ENCODE measurements at places on chromosomes 1 and 21.

DNA sequence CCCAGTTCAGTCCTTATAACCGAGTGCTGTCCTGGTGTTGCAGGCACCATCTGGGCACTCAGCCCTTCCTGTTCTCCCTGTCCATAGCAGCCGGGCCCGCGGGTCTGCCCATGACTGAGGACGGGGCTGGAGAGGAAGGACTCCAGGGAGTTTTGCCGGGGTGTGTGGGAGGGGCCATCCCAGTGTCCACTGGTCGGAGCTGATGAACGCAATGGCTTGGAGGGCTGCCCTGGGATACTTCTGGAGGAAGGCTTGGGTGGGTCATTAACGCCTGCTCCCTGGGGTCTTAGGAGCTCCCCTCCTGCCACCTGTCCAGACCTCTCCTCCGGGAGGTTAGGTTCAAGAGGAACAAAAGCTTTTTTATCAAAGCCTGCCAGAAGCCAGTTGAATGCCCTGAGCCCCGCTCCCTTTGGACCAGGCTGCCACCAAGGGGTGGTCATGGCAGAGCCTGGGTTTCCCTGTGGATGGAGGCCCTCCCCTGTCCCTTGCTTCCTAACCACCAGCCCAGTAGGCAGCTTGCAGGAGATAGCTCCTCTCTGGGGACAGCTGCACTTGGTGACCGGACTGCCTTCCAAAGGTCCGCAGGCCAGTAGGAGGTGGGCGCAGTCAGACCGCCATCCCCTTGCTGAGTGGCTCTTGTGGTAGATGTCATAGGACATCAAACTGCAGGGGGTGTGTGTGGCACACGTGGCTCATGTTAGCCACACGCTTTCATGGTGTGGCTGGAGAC, 61.3 kb downstream of the TRIM11 start:
- DNase-seq = no peak

DNA sequence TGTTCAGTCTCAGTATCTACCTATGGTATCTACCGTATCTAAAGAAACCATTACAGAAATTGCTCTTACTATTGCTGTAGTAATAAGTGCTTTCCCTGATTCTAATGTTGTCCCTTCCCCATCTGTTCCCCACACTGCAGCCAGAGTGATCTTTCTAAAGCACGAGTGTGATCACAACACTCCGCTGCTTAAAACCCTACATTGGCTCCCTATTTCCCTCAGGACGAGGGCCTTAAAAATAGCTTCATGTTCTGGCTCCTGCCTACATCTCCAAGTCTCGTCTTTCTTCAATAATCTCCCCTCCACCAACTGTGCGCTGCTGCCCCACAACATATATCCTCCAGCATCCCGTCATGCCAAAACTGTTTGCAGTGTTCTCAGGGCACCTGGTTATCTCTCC, 150.6 kb downstream of the SDCCAG8 start:
- no peak for DNase-seq

GRCh38 chr1:21871943-21872342, 59.9 kb downstream of the LDLRAD2 start:
- no peak for DNase-seq

GRCh38 chr1:53376742-53377437, 49.0 kb upstream of the LRP8 start:
- no peak for DNase-seq

- no peak for DNase-seq
Measured at GRCh38 chr1:8915446-8915845, 30.2 kb upstream of the CA6 start.

DNA sequence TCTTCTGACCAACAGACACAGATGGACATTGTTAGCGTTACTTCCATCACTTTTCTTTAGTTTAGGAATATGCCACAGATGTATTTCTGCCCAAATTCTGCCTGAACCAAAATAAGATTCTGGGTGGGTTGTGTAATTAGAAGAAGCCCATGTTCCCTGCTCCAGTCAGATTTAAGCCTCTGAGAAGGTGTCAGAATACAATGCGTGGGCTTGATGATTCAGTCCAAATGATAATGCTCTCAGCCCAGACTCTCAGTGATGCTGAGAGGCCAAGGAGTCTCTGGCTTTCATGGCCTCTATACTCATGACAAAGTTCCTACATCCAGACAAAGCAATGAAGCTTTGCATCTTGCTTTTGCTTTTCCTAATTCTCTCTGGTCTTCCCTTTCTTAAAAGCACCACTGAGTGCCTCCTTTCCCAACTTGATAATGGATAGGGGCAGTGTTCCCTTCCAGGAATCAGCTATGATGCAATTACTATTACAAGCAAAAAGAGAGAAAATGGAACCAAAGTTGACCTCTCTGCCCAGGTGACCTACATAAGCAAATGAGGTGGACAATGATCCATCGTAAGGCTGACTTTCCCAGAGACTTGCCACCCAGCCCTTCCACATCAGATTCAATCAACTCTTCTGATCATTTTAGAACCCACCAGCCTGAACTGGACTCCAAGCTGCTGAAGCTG, 8.8 kb downstream of the SEC16B start:
- DNase-seq = no peak

- DNase-seq = peak; percentile 84
Measured at GRCh38 chr1:31955917-31956736, 18.0 kb upstream of the PTP4A2 start.

DNA sequence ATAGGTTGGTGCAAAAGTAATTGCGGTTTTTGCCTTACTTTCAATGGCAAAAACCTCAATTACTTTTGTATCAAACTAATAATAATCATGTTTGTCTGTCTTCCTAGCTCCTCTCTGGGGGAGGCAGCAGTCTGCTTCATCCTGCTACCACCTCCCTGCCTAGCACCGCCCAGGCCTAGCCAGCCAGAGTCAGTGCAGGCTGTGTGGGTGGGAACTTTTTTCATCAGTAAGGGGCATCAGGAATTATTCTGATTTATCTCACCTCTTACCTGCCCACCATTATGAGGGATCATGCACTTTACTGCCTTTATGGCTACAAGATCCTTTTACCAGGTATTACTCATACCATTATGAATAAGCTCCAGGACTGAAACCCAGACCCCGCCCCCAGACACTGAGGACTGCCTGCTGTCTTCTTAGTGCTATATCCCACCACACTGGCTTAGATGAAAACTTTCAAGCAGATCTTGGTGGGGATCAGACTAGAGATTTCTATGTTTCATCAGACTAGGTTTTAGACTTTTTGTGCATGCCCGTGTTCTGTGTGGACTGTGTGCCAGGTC, 116.4 kb downstream of the PBX1 start:
- DNase-seq = peak; percentile 12

GRCh38 chr1:156842618-156843300, 16.2 kb downstream of the INSRR start:
- no peak for DNase-seq

DNA sequence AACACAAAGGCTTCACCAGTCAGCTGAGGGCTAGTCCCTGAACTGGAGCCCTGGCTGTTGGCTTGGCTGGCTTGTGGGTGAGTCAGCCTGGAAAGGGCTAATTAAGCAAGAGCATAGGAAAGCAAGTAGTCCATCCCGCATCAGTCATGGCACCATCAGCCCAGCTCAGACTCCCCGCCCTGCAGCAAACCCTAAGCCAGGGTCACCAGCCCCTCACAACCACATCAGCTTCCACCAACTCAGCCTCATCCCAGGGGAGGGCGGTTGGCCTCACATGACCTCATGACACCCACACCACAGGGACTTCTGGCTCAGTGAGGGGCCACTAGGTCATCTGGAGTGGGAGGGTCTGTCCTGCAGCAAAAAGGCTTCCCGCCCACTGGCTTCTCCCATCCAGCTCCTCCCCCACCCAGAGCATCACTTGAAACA, 7.0 kb upstream of the SPATC1L start:
- DNase-seq = peak; percentile 86

- DNase-seq = no peak
Measured at GRCh38 chr1:205650241-205650640, 18.4 kb upstream of the ELK4 start.

DNA sequence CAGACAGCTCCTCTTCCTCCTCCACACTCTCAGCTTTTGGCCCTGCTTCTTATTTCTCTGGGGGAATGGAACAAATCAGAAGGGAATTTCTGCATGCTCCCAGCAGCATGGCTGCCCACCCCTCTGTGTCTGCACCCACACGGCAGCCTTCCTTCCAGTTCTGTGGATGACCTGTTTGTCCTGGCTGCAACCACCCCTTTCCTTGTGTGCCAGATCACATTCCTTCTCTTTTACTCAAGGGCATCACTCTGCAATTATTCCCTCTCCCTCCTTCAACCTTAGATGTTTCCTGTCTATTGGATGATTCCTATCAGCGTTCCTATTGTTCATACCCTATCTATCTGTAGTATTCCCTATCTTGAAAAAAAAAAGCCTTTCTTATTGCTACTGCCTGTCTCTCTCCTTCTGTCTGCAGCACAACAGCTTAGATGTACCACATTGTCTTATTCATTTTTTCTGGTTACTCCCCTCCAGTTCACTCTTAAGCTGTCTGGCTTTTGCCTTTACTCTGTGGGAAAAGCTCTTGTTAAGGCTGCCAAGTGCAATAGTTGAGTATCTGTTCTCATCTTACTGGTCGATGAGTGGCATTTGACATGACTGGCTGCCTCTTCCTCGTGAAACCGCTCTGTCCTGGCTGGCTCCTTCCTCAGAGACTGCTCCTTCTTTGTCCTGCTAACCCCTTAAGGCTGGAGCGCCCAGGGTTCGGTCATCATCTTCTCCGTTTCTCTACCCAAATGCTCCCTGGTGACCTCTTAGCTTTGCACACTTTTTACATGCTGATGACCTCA, 351.1 kb downstream of the CAMTA1 start:
- no peak for DNase-seq

DNA sequence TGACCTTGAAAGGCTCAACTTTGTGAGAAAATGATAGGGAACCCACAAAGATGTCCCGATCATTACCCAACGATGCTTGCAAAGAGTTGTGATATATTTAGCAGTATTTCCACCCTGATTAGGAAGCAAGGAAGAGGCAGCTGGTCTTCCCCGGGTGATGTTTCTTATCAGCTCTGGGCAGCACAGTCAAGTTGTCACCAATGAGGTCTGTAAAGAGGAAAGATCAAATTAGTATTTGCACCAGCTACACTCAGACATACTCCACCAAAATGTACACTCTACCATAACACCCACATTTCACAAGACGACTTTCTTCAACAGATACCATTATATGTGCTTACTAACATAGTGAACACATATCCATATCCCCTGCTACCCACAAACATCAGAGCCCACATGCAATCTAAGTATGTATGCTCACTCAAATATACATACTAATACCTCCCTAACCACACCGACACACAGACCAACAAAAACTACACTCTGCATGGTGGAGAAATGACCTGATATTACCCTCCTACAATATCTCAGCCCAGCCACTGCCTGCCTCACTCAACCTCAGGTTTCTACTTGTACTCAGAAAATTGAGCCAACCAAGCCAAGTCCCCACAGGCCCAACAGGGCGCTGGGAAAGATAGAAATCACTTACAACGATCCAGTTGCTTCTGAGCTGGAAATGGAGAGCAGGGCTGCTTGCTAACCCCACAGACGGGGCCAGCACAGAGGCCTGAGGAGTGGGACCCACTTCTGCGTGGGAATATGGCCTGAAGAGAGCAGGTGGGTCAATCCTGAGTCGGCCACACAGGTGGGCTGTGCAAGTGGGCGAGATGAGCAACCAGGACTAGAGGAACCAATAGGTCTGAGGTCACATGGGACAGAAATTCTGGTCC, 4.6 kb upstream of the BTG2 start:
- no peak for DNase-seq

DNA sequence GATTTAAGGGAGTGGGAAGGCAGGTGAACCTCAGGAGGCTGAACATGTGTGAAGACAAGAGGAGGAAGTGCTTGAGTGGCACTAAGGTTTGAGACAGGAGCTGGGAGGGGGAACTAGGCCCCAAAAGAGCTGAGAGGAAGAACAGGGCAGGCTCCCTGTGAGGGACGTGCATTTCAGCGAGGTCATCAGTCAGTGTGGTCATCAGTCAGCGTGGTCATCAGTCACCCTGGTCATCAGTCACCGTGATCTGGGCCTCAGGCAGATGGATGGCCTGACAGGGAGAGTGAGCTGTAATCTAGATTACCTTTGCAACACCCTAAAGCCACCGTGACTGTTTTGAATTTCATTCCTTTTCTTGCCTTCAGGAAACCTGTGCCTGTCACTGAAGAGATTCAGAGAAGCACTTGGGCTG, 29.1 kb downstream of the VTCN1 start:
- no peak for DNase-seq

- no peak for DNase-seq
Measured at GRCh38 chr1:178579562-178579961, 66.7 kb downstream of the TEX35 start.

DNA sequence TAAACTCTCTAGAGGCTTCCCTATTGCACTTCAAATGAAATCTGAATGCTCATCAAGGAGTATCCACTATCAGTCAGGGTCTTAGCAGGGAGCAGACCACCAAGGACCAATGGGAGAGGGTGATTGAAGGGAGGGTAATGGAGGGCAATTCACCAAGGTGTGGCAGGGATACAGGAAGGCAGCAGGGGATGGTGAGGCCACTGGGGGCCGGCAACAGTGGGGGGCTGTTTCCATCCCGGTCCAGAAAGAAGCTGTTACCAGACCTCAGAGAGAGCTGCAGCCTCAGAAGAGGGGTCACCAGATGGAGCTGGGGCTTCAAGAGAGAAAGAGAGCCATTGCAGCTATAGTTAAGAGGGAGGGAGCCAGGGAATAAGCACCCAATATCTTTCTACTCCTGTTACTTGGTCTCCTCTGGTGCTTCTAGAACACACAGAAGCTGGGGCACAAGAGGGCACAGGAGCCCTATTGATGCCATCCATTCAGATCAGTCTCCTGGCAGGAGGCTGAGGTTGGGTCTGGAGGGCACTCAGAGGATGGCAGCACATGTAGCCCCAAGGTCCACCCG, 417.6 kb downstream of the PTPRU start:
- DNase-seq = no peak

GRCh38 chr1:12436817-12437599, 181.0 kb downstream of the DHRS3 start:
- no peak for DNase-seq

- DNase-seq = no peak
Measured at GRCh38 chr1:206856674-206857464, 8.6 kb upstream of the IL20 start.

DNA sequence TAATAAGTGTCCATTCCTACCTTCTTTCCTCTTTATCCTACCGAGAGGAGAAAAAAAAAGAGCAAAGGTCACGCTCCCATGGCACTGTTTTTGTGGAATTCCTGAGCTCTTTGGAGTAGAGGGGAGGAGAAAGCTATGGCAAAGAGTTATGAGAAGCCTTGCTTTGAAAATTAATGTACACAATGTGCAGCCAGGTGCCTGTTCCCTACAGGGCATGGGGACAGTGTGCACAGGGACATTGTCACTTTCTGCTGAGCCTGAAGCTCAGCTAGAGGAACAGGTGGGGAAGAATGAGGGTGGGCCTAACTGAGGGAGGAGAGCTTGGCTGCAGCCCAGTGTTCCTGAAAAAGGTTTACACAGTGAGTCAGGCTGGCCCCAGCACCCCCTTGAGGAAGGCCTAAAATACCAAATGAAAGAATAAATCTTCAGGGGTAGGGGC, 66.1 kb downstream of the PLXNA2 start:
- DNase-seq = no peak

DNA sequence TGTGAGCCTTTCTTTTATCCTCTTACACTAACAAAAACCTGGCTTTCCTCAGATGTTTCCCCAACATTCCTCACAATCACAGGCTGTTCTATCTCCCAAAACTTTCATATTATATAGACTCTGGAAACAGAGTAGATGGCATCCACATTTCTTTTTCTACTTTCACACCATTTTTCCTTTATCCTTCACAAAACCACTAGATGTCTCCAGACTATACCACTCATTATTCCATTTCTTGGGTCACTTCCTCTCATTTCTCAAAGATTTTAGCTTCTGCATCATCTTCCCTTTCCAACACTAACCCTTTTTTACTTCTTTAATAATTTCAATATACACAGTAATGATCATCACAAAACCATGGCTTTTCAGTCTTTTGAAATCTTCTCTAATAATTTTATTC, 286.0 kb upstream of the DEPDC1 start:
- no peak for DNase-seq
